GOT3 (cell line): ENCODE measurements at places on chromosomes 13 and 19.

DNA sequence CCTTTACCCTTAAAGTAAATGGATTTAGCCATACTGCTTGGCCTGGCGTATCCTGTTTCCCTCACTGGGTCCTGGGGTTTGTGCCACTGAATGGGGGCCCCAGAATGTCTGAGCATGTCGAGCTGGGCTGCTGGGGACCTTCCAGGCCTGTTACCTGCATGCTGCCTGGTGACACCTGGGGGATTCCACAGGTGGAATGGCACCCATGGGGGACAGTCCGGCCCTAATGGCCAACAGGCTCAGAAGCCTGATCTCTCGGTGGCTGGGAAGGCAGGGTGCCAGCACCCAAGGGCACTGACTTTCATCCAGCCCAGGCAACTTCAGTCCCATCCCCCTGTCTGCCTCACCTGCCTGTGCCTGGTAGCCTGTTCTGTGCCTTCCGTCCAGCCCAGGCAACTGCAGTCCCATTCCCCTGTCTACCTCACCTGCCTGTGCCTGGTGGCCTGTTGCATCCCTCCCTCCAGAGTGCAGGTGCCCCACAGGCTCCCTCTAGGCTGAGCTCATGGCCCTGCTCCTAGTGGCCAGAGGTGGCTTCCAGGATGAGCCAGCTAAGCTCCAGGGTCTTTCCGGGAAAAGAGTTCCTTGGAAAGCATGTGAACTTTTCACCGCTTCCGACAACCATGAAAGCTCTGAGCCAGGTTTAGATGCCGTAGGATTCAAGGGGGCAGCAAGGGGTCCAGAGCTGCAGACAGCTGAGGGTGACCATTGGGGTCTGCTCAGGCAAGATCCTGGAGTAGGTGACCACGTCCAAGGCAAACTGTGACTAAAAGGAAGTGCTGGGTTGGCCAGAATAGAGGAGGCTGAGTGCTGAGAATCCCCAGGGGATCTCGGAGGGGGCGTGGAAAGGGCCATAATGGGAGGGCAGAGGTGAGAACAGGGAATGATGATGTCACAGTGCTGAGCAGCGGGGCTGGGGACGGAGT is 30.3 kb upstream of the ZNF492 start:
- DNase-seq, result no peak

DNA sequence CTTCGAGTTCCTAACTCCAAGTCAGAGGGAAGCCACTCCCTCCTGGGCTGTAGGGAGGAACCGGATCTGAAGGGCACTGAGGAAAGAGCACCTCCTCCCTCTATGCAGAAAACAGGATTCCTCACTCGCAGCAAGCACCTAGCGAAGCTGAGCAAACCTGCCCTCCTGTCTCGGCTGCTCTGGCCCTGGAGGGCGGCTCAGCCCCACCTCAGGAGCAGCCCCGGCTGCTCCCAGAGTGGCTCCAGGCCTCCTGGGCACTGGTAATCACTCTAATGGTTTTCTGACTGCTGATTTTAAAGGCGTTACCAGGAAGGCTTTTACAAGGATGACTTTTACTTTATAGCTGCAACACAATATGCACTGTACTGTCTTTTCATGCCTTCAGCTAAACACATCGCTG is 312.5 kb downstream of the TEX29 start:
- DNase-seq, result no peak

GRCh38 chr19:2719232-2719735 is 1.9 kb downstream of the DIRAS1 start:
- DNase-seq, result no peak

DNA sequence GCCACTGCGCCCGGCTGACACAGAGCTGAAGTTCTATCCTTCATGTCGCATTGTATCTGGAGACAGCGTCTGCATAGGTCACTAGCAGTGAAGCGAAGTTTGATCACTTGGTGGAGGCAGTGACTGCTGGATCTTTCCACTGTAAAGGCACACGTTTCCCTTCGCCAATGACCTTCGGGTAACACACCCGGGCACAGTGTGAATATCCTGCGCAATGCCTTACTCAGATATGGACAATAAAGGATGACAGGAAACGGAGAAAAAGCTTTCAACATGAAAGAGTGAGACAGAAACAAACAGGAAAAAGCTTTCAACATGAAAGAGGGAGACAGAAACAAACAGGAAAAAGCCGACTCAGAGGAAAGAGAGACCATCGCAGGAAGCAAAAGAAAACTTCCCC is 17.1 kb downstream of the ARL11 start:
- DNase-seq, result no peak

GRCh38 chr13:113970810-113971470 is 2.9 kb downstream of the C13orf46 start:
- DNase-seq, result no peak

DNA sequence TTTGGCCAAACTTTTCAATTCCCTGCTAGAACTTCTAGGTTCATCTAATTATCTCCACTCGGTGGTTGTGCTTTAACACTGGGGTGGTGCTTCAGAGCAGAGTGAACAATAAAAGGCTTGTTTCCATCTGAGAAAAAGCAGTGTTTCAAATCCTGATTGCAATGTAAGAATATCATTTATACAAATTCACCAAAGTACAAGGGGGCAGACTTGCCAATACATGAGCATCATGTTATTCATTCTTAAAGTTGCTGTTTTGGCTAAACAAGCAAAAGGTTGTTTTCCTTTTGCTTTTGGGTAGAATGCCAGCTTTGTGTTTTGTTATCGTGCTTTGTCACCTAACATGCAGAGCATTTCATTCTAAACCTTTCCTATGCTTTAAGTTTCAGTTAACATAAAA is 78.5 kb upstream of the UBAC2 start:
- no peak for DNase-seq

GRCh38 chr19:16587833-16588823 is 15.9 kb upstream of the SLC35E1 start:
- DNase-seq, result no peak

GRCh38 chr19:45177817-45178261 is at the start of gene TRAPPC6A:
TRAPPC6A (minus strand) TSS chr19:45178237; CDS start chr19:45178218, 19 bp downstream.
- no peak for DNase-seq

DNA sequence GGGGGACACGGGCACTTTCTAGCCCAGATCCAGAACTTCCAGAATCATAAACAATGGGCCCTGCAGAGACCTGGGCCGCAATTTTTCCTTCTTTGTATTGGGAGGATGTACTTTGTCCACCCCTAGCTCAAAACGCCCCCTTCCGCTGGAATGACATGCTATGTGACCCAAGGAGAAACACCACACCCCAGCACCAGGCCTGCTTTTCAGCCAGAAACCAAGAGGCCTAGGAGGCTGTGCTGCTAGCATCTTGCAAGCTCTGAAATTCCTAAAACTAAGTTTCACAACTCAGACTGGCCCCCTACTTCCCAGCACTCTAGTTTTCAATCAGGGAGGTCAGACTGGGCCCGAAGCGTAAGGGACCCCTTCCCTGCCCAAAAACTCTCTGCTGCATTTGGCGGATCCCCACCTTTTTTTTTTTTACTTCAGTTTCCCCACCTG is 538 bp downstream of the LSM4 start:
- DNase-seq, result no peak

DNA sequence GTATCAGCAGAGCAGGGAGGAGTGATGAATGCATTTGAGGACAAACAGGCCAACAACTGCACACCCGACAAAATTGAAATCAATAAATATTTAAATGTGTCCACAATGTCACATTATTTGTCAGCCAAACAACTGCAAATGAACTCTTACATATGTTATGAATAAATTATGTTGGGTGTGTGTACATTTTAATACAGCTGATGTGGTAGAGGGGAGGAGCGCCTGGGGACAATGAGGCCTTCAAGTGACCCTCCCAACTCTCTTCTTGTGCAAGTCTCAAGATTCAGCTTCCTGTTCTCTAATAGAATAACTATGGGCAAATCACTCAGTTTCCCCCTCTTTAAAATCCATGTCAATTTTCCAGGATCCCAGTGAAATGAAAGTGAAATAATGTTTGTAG is 303.2 kb downstream of the TSHZ3 start:
- DNase-seq, result no peak

- no peak for DNase-seq
These were observed 50.8 kb upstream of the HTR2A start for GRCh38 chr13:46947425-46948191.

DNA sequence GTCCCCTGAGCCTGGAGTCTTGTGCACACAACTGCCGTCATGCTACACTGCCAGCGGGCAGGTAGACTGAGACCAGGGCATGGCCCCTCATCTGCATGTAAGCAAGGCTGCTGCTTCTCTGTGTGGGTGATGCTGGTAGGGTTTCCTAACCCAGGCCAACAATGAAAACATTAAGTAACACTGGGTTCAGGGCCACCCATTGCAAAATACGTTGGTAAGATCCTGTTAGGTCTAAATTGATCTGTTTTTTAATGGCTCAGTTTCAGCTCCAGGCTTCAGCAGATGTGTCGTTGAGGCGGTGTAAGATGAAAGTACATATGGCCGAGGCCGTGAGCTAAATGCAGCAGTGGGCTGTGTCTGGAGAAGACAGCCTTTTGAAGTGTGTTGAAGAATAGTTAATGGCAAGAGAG is 383.4 kb downstream of the IRS2 start:
- DNase-seq, result no peak

GRCh38 chr13:73850104-73850873 is 283.9 kb downstream of the KLF12 start:
- no peak for DNase-seq

DNA sequence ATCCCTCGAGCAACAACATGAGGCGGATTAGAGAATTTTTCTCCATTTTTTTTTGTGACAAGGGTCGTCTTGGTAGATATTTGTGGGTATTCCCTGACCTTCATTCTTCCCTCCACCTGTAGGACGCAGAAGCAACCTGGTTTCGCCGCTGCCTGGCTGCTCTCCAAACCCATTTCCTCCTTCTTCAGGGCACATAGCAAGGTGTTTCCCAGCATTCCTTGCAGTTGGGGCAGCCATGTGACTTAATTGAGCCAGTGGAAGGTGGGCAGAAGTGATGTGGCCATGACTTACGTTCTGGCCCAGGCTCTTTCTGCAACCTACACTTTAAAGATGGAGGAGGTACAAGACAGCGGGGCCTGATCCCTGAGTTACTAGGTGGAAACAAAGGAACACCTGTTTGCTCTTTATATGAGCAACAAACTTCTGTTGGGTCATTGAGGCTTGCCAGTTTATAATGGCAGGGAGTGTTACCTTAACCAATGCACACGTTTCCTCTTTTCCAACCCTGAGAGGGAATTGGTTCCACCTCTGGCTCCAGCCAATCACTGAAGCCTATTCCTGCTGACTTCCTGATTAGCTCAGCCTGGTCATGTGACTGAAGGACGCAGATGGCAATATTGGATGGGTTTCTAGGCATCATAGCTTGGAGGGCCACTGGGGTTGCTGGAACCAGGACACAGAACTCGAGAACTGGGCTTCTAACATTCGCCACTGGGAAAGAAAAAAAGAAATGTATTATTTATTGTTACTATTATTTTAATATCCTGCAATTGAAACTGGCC is 30.8 kb upstream of the ZNRF4 start:
- no peak for DNase-seq

DNA sequence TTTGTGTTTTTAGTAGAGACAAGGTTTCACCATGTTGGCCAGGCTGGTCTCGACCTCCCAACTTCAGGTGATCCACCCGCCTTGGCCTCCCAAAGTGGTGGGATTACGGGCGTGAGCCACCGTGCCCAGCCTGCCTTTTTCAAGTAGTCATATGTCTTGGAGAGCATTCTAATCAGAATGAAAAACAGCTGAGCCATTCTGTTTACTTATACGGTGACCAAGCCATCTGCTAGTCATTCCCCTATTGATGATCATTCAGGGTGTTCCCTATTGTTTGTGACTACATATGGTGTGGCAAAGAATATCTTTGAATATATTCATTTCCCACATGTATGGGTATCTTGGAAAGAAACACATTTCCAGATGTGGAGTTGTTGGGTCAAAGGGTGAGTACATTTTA is 17.2 kb downstream of the BLOC1S3 start:
- no peak for DNase-seq

DNA sequence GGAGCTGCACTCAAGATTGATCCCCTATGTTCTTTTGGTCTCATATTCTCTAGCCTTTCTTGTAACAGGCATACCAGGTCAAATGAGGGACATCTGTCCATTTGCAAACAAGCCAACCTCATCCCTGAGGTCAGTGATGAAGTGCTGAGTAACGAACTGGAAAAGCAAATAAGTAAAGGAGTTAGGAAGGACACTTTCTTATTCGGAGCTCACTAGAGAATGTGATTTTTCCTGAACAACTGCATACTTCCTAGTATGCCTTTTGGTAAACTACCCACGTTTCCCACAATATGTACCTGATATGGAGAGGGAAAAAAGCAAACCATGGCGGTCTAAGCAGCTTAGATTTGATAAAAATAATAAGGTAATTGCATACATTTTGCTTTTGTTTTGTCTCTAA is 91.0 kb upstream of the MYCBP2 start:
- no peak for DNase-seq

DNA sequence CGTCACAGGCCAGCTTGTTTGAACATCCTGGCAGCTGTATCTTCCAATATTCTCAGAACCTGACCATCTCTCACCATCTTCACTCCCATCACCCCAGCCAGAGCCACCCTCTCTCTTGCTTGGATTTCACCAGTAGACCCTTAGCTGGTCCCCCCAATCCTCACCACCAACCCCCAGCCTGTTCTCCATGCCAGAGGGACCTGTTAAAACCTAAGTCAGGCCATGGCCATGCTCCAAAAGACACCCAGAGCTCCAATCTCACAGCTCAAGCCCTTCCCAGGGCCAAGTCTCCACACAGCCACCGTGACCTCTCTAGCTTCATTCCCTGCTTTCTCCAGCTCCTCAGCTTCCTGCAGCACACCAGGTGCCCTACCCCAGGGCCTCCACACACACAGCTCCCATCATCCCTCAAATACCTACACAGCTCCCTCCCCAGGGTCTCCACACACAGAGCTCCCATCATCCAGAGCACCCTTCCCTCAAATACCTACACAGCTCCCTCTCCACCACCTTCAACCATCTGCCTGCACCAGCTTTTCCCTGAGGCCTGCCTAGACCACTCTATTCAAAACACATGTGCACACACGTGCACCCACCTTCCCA is 13.8 kb downstream of the EPS8L1 start:
- DNase-seq, result no peak

DNA sequence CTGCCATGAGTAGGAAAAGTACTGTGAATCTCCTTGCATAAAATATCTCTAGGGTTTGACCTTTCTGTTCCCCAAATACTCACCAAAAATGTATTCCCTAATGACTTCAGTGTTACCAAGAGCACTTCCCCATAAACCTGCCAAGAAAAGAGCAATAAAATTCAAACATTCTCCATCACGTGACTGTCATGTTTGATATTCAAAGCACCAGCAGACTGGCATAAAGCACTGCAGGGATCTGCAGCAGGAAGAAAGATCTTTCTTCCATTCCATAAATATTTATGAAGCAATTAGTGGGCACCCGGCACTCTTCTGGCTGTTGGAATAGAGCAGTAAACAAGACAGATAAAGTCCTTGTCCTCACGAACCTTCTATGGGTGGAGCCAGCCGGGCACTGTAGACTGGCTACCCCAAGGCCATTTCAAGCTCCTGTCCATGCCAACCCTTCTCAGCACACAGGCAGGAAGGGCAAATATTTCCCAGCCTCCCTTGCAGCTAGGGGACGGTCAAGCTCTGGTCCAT is 20.3 kb downstream of the PLA2G4C start:
- no peak for DNase-seq

- no peak for DNase-seq
These were observed 71.9 kb downstream of the CDK8 start for GRCh38 chr13:26325876-26326275.

- DNase-seq, result no peak
These were observed 223.9 kb downstream of the SHISA2 start for GRCh38 chr13:25827831-25828465.

GRCh38 chr13:28494504-28494777 is 487 bp downstream of the FLT1 start:
- no peak for DNase-seq

- no peak for DNase-seq
These were observed 16.0 kb upstream of the GPI start for GRCh38 chr19:34348899-34349487.
